Glutamatergic neuron (in vitro differentiated cells): ENCODE measurements at places on chromosomes 7 and 10. TPM values are rescaled to one million over a fixed set of nuclear protein-coding genes. Genes with fewer than 3 reads are reported as not detected.
A peak's percentile ranks its signal among the peaks of the same experiment; 100 is the strongest.

DNA sequence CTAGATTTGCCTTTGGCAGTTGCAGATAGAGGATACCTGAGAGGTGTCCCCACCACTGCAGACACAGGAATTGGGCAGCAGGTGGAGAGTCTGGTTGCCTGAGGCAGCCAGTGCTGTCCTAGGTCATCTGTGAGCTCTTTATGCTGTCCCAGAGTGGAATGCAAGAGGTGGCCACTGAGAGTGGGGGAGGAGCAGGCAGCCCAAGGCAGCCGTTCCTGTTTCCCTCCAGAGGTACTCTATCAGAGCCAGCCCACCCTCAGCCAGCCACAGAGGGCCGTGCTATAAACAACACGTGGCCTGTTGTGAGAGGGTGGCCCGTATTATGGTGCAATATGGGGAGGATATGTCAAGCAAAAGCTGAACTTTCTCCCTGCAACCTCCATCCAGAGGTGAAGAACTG, 8.5 kb downstream of the LRRC18 start:
- DNase-seq, result no peak
- peaks cover 11% of the 10 kb centered on the region for H3K4me1 ChIP-seq
- H3K4me3 ChIP-seq, result no peak overlapping the region
- peaks cover 5% of the 10 kb centered on the region for H3K36me3 ChIP-seq

GRCh38 chr10:57221674-57222073, 860.6 kb upstream of the ZWINT start:
- no peak overlapping the region for H3K27ac ChIP-seq
- DNase-seq, result no peak
- no peaks in the 10 kb centered on the region for H3K4me1 ChIP-seq
- H3K4me3 ChIP-seq, result no peak overlapping the region
- no peaks in the 10 kb centered on the region for H3K36me3 ChIP-seq
- H3K27me3 ChIP-seq, result no peaks in the 10 kb centered on the region

The AKR1B1 gene
- total RNA-seq, result 99.6 TPM

GRCh38 chr7:100719523-100720278, 567 bp upstream of the EPO start:
- DNase-seq, result no peak
- peak overlapping the region; percentile 55 for H3K4me3 ChIP-seq

- DNase-seq, result no peak
- H3K27ac ChIP-seq, result peak overlapping the region; percentile 70
- H3K4me1 ChIP-seq, result peaks cover 17% of the 10 kb centered on the region
- no peaks in the 10 kb centered on the region for H3K36me3 ChIP-seq
- H3K27me3 ChIP-seq, result no peaks in the 10 kb centered on the region
- H3K4me3 ChIP-seq, result no peak overlapping the region
Observed at GRCh38 chr7:26815426-26815825, 49.0 kb downstream of the SKAP2 start.

GRCh38 chr10:42755028-42755451, 27.6 kb upstream of the BMS1 start:
- no peaks in the 10 kb centered on the region for H3K36me3 ChIP-seq
- no peak overlapping the region for H3K4me3 ChIP-seq
- H3K4me1 ChIP-seq, result no peaks in the 10 kb centered on the region
- H3K27ac ChIP-seq, result no peak overlapping the region
- DNase-seq, result peak; percentile 43
- H3K27me3 ChIP-seq, result peaks cover 16% of the 10 kb centered on the region

DNA sequence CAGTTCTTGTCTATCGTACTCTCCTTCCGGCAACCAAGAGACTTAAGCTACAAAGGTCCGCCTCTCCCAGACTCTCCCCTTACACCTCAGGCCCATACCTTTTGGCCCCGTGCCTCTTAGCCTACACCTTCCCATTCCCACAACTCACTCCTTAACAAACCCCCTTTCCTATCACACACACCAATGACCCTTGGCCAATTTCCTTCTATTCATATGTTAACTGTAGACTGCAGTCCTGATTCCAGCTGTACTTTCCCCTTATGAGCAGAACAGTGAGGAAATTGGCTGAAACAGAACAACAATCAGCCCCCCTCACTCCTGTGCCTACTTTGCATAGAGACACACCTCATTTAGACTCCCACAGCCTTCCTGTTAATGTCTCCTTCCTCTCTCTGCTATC, 1.4 kb upstream of the TMEM139 start:
- H3K4me3 ChIP-seq, result no peak overlapping the region
- H3K4me1 ChIP-seq, result peaks cover 8% of the 10 kb centered on the region
- DNase-seq, result no peak
- no peak overlapping the region for H3K27ac ChIP-seq
- peaks cover 10% of the 10 kb centered on the region for H3K36me3 ChIP-seq

DNA sequence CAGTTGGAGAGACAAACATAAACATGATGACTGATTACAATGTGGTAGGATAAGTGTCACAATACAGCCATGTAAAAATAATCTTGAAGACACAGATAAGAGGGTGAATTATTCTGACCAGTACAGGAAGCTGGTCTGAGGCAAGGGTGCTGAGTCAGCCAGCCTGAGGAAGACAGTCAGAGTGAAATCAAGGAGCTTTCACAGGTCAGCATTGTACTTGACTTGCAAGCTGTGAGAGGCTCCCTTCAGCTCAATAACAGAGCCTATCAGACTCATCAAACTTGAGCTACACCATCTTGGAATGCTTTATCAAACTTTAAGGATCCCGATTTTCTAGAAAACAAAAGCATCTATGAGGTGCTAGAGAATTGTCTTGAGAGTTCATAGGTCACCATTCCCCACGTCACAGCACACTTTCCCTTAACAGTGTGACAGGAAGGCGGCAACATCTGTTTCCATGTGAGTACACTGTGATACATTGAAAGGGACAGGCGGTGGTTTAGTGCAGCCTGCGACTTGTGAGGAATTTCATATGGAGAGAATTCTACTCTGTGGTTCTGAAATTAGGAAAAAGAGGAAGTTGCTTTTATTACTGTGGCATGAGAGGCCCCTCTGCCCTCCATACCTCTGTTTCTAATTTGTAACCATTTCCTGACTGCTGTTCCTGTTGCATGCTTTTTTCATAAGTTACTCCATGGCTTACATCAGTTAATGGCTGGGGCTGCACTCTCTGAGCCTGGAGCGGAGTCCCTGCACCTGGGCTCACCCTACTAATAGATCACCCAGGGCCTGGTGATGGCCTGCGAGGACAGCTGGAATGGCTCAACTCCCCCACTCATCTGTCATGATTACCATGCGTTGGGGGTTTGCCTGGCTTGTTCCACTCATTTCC, 417.1 kb downstream of the SUGCT start:
- peak; percentile 22 for DNase-seq
- H3K27me3 ChIP-seq, result no peaks in the 10 kb centered on the region
- H3K4me1 ChIP-seq, result peaks cover 3% of the 10 kb centered on the region
- H3K36me3 ChIP-seq, result no peaks in the 10 kb centered on the region
